Naive thymus-derived CD8-positive, alpha-beta T cell (primary cell): ENCODE measurements at places on chromosomes 1 and 21. TPM values are rescaled to one million over a fixed set of nuclear protein-coding genes. Genes with fewer than 3 reads are reported as not detected.

UBL4B gene
- not detected for polyA plus RNA-seq

FCMR gene
- polyA plus RNA-seq, result 536 TPM

COL11A1 gene
- polyA plus RNA-seq, result not detected

LCE1F gene
- not detected for polyA plus RNA-seq

TDRD5 gene
- polyA plus RNA-seq, result not detected

MLLT11 gene
- polyA plus RNA-seq, result 7.5 TPM

PRMT2 gene
- polyA plus RNA-seq, result 358 TPM

SPATA17 gene
- not detected for polyA plus RNA-seq

UBE2J2 gene
- polyA plus RNA-seq, result 84.7 TPM

CD84 gene
- 17.5 TPM for polyA plus RNA-seq

ADAMTS5 gene
- polyA plus RNA-seq, result not detected

RYR2 gene
- polyA plus RNA-seq, result not detected

SLC2A1 gene
- polyA plus RNA-seq, result 17.7 TPM

SMIM1 gene
- 2.3 TPM for polyA plus RNA-seq

FCRL3 gene
- polyA plus RNA-seq, result 30.5 TPM

OVAAL gene
- polyA plus RNA-seq, result not detected

TBX15 gene
- polyA plus RNA-seq, result not detected

NPL gene
- 6.2 TPM for polyA plus RNA-seq

ETV3L gene
- not detected for polyA plus RNA-seq

ROR1 gene
- polyA plus RNA-seq, result not detected

EPHA10 gene
- polyA plus RNA-seq, result not detected

DRAXIN gene
- polyA plus RNA-seq, result 0.07 TPM
